Activated CD4-positive, CD25-positive, alpha-beta regulatory T cell (primary cell): ENCODE measurements at places on chromosomes 12 and 14.

DNA sequence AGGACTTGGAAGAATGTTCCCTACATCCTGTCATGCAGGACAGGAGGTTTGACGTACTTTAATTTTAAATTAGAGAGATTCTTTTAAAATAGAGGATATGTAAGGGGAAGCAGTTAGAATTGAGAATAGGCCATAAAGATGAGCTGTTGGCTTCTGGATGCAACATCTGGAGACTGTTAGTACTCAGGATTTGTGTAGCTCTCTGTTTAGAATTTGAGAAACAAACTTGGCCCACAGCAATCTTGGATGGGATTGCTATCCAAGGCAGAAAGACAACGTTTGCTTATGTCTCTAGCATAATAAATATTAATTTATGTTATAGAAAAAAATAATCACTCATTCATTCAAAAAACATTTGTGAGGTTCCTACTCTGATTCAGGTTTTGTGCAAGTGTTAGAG lies 398.4 kb upstream of the NOVA1 start:
- no peak for DNase-seq

GRCh38 chr12:94123127-94123526 lies 25.2 kb upstream of the PLXNC1 start:
- DNase-seq, result no peak

DNA sequence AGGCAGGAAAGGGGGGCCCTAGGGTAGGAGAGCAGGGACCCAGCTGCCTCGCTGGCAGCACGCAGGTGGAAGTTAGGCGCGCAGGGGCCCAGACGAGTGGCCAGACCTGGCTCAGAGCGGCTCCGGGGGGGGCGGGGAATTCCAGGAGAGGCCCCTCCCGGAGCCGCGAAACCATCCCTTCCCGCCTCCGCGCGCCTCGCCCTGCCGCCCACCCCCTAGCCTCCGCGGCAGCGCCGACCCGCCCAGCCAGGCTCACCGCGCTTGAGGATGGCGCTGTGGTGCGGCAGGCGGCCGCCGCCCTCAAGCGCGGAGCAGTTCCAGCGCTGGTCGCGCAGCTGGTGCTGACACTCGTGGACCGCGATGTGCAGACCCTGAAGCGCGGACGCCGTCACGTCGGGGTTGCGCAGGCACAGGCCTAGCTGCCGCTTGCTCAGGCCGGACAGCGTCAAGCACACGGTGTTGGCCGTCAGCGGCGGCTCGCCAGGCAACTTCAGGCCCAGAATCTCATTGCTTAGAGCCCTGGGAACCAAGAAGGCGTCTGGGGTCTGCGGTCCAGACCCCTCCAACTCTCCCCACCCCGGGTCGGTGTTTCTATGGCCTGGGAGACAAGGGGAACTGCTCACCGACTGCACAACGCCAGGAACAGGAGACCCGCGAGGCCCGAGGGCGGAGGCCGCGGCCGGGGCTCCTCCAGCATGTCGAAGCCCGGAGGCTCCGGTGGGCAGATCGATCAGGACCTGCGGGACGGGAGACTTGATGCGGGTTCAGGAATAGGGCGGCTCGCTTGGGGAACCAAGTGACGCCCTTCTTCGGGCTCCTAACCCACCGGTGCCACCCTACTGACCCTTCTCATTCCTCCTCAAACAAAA lies 1.5 kb downstream of the WNT10B start:
- no peak for DNase-seq

DNA sequence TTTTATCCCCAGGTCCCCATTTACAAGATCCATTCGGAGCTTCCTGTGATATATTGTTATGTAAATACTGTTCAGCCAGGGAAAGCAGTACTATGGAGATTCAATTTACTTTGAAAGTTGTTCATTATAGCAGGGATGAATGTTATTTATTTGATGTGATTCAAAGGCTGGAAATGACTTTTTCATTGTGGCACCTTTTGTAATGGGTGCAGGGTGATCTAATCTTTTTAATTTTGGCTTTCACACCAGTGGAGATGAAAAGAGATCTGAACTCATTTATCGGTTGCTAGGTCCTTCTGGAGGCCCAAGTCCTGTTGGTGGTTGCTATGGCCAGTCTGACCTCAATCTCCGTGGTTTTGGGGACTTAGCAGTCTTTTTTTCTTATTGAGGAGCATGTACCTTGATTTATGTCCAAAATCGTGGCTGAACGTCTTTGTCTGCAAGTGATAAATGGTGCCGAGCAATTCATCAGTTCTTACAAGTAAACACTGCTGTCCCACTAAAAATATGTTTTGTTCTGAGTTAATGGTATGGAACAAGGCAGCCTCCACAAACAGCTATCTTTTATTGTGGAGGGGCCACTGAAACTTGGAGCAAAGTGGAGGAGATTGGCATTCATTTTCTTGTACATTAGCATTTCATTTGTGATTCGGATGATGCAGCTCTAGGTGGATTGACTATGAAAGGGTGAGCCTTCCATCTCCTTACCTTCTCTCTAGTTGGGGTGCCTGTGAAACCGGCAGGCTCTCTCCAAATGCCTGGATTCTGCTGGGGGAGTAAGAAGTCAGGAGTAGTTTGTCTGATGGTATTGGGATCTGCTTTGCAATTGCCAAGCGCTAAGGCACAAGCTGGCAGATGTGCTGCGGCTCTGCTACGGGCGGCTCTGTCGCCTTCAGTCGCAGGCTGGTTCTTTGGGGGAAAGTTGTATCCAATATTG lies 2.0 kb downstream of the RMST start:
- no peak for DNase-seq

- DNase-seq, result no peak
Observed at GRCh38 chr14:100359881-100360280, 36.7 kb downstream of the SLC25A47 start.

DNA sequence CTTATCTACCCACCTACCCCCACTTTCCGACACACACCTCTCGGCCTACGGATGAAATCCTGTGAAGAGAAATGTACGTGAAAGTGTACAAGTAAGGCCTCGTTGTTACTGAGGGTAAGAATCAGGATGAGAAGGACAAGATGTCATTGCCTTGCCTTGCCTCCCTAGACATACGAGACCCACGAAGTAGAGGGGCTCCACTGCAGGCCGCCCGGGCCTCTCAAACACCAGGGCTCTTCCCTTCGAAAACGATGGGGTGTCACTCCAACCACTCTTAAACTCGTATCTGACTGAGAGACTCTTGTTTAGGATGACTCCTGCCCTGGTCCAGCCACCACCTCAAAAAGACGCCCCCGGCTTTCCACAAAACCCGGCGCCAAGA lies 498 bp downstream of the RACGAP1 start:
- no peak for DNase-seq
